ENCODE measurements at places on chromosomes 7 and 10. TPM values are rescaled to one million over a fixed set of nuclear protein-coding genes. Genes with fewer than 3 reads are reported as not detected.
A peak's percentile ranks its signal among the peaks of the same experiment; 100 is the strongest.

GRCh38 chr7:7048213-7048612 is 134.1 kb upstream of the C1GALT1 start:
- no peak for DNase-seq

The LRIT2 gene
- not detected for polyA plus RNA-seq

- DNase-seq = no peak
These were observed 7.7 kb upstream of the GSTO1 start for GRCh38 chr10:104246976-104247375.

The TAS2R60 gene
- polyA plus RNA-seq = not detected

GRCh38 chr7:37832194-37832593 is 16.2 kb upstream of the NME8 start:
- DNase-seq = peak; percentile 7

DNA sequence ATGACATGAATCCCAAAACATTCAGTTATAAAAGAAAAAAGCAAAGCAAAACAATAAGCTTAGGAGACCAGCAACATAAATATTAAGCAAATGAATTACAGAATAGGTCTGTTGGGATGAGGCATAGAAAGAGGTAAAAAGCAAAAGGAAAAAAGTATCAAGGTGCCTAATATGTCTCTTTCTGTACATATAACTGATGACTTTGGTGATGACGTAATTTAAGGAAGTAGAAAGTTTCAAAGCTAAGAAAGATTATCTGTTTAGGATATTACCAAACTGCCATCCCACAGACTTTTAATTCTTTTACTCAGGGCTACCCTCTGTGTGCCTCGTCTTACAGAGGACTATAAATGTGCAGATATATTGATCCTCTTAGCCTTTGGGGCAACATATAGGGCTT is 1066.5 kb downstream of the SORCS3 start:
- DNase-seq = no peak

The TAS2R5 gene
- 2.2 TPM for polyA plus RNA-seq

DNA sequence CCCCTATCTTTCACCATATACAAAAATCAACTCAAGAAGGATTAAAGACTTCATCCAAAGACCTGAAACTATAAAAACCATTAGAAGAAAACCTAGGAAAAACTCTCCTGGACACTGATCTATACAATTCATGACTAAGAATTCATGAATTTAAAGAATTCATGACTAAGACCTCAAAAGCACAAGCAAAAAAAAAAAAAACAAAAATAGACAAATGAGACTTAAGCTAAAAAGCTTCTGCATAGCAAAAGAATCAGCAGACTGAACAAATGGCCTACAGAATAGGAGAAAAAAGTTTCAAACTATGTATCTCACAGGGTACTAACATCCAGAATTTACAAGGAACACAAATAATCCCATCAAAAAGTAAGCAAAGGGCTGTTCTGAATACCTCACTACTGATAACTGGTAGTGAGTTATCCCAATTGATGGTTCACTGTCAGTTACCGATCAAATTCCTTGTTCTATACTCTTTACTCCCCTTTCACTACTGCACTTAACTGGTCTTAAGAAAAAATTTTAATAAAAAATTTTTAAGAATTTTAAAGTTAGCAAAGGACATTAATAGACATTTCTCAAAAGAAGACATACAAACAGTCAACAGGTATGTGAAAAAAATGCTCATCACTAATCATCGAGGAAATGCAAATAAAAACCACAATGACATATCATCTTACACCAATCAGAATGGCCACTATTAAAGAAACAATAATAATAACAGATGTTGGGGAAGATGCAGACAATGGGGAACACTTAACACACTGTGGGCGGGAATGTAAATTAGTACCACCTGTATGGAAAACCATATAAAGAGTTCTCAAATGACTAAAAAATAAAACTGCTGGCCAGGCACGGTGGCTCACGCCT is 33.2 kb downstream of the KMT2C start:
- DNase-seq = no peak

The CPN1 gene
- polyA plus RNA-seq = 3.1 TPM

The TMEM213 gene
- 44.4 TPM for polyA plus RNA-seq

- peak; percentile 62 for DNase-seq
These were observed 181.6 kb upstream of the NEBL start for GRCh38 chr10:21078410-21079329.

DNA sequence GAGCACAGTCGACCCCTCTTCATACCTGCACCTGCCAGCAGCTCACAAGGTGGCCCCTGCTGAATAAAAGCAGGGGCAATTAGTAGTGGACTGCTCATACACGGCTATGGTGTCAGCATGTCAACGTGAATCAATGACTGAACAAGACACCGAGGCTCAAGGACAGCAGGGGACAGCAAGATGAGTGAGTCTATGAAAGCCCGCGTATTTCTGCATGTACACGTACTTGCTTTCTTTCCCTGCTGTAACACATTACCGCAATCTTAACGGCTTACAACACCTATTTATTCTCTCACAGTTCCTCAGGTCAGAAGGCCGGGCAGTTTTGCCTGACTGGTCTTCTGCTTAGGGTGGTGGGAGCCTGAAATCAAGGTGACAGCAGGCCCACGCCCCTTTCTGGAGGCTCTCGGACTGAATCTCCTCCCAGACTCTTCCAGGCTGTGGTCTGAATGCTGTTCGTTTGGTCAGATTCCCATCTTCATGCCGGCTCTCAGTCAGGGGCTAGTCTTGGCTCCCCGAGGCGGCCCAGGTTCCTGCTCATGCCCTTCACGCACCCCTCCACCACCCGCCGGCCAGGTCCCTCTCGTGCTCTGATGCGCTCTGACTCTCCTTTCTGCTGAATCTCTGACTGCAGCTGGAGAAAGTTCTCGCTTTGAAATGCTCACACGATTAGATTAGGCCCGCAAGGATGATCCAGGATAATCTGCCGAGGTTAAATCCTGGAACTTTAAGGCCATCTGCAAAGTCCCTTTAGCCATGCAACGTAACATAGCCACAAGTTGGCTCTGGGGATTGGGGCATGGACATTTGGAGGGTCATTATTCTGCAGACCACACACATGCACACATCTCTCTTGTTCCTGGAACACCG is 7.8 kb upstream of the PPP2R2D start:
- no peak for DNase-seq

- DNase-seq = no peak
These were observed 3.2 kb upstream of the RAB18 start for GRCh38 chr10:27500886-27501285.

GRCh38 chr10:118970770-118971169 is 58.7 kb upstream of the NANOS1 start:
- DNase-seq = no peak

GRCh38 chr7:90919816-90920215 is 323.7 kb downstream of the CDK14 start:
- no peak for DNase-seq

- no peak for DNase-seq
These were observed 200.1 kb downstream of the CCDC3 start for GRCh38 chr10:12801214-12802087.

- DNase-seq = no peak
These were observed 47.7 kb downstream of the VWC2 start for GRCh38 chr7:49821181-49821580.

- no peak for DNase-seq
These were observed 842 bp downstream of the ZNF22 start for GRCh38 chr10:45001381-45002148.

The HGF gene
- 1.7 TPM for polyA plus RNA-seq

The MAT1A gene
- polyA plus RNA-seq = 0.67 TPM

DNA sequence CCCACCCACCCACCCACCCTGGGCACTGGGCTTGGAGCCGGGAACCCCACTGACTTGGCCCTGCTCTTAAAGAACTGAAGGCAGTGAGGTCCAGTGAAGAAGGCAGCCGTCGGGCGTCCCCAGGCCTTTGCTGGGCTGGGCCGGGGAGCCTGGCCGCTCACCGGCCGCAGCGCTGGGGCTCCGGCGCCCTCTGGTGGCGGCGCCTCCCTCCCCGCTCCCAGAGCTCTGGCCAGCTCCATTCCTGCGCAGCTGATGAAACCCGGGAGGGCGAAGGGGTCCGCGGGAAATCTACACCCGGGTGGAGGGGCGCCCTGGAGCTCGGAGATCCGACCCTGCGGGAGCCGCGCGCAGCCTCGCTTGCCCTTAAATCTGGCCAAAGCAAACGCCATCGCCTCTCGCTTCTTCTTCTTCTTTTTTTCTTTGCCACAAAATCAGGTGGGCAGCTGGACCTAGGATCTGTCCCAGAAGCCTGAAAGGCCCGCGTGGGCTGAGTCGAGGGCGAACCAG is 1.7 kb upstream of the CXCL12 start:
- no peak for DNase-seq

DNA sequence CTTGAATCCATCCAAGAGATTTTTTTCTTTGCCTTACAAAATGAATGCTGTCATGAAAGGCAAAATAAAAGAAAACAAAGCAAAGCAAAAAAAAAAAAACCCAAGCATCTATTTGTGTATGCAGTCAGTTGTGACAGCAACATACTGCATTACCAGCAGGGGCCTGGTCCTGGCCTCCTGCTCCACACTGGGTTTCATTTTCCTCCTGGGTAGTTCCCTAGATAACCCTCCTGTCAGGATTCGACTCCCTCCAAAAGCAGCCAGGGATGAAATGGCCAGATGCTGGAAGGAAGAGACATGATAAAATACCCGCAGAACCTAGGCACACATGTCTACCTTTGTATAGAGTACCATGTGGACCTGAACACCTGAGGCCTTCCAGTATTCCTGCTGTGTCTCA is 148.6 kb downstream of the NRCAM start:
- no peak for DNase-seq

GRCh38 chr10:25036381-25036780 is 20.0 kb downstream of the THNSL1 start:
- no peak for DNase-seq

DNA sequence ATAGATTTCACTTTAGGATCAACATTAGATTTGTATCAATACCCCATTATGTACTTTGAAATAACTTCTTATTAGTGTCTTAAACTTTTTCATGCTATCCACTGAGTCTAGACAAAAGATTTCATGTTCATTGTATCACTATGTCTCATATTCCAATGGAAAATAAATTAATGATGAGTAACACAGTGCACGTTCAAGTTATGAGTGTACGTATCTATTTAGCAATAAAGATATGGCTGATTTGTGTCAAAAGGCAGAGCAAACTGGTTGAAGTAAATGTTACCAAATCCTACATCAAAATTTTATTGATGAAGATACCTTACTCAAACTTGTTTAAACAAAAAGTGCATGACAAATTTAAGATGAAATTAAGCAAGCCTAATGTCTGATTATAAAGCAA is 102.4 kb downstream of the SEMA3E start:
- DNase-seq = no peak

DNA sequence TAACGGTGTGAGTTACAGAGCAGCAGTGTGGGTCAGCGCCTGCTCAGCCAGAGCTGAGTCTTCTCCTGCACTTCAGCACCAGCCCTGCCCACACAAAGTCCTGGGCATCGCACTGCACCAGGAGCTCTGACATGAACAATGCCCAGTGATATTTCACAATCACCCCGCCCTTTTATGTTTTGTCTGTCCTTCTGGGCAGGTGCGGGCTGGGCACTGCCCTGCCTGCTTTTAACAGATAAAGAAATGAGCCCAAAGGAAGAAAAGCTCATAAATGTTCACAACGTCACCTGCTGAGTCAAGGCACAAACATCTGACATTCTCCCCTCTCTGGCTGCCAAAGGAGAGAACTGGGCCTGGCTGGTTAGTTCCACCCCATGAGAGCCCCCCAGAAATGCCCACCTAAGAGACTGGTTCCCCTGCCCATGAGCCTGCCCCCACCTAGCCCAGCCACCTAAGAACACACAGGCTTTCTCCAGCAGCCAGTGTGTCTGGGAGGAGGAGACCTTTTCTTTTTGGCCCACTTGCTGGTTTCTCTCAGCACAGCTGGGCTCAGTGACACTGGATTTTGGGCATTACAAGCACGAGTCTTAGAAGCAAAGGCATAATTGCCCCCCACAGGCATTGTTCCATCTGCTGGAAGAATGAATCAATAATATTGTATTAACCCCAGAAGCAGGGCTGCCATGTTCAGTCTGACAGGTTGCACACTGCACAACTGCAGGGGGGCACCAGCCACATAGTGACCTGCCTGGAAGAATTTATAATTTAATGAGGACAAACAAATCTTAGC is 22.3 kb downstream of the CALML3 start:
- DNase-seq = no peak

The MYO1G gene
- polyA plus RNA-seq = 0.33 TPM

- no peak for DNase-seq
These were observed 18.4 kb downstream of the TMEM176A start for GRCh38 chr7:150818971-150819370.

DNA sequence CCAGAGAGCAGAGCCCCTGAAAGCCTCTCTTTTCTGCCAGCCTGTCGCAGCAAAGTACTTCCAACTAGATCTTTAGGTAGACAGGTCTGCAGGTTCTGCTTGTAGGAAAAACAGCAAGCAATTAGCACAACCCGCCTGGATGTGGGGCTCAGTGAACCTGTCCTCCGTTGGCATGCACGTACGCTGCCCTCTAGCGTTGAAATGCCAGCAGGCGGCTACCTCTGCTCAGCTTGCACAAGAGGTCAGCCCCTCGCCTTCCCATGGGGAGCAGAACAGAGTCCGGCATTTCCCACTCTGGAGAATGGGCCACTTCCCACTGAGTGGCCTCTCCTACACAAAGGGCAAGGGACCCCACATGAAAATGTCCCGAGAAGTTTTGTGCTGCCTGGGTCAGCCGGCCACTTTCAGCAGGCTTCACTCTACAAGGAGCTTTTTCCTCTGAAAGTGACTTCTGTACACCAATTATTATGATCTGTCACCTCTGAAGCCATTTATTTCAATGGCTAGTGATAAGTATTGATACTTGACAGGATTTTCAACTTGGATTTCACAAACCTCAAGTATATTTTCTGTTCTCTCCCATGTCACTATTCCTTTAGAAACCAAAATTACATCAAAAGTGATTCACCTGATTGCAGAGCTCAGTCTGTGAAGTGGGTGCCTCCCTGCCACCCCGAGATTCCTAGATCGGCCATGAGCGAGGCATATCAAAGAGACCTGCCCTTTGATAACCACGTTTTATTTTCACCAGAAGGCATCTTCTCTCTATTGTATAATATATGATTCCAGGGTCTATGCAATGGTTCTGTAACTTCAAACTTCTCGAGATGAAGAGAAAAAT is 56.7 kb downstream of the JCAD start:
- DNase-seq = no peak

The EVX1 gene
- polyA plus RNA-seq = 0.04 TPM

The COBL gene
- 23.3 TPM for polyA plus RNA-seq

Measured in right renal cortex interstitium (tissue), 3 donors.